ENCODE measurements at places on chromosomes 16 and 17. TPM values are rescaled to one million over a fixed set of nuclear protein-coding genes. Genes with fewer than 3 reads are reported as not detected.

The DYNLRB2 gene
- 3.3 TPM for total RNA-seq

The KRT24 gene
- not detected for total RNA-seq

DNA sequence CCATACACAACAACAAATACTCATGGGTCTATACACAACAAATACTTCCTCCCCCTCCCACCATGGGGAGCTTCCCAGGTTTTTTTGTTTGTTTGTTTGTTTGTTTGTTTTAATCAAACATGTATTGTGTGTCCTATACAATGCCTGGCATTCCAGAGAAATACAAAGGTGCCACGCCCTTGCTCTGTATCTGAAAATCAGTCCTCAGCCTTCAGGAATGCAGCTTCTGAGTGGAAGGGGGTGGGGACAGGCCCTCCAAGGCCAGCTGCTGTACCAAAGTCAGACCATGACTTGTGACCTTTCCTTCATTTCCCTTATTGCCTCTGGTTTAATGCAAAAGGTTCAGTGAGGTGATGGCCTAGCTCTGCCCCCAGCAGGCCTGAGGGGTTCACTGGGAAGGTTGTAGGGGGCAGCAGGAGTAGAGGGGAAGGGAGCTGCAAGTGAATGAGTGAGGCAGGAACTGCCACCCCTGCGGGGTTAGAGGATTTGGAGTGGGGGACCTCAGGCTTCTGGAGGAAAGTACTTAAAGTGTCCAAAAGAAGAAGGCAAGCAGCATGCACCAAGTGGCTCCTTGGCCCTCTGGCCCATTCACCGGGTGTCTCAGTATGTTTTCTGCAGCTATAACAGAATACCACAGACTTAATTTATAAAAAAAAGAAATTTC is 105.2 kb downstream of the CLEC16A start:
- no peak for DNase-seq

The ABCC11 gene
- not detected for total RNA-seq

DNA sequence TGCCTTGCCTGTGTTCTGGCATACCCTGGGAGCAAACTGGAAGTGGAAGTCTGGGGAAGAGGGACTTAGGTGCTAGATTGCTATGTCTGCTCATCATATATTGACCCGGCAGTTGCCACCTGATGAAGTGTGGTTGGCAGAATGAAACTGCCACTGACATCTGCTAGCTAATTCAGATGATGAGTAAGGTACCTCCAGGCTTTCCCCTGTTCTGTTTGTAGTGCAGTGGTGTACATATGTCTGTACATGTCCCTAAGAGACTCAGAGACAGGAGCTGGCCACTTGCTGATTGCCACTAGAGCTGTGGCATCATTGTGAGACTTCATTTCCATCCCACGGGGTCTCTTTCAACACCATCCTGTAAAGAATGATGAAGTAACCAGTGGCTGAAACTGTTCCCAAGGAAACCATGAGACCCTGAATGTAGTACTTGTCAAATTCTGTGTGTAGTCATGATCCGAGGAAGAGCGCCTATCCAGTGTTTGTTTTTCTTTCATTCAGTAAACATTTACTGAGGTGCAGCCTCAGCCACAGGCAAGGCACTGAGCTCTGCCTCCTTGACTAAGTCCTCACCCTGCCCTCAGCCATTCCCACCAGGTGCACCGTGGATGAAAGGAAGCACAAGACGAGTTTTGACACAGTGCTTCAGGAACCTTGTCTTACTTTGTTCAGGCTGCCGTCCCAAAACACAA is 13.2 kb downstream of the CLUAP1 start:
- no peak for DNase-seq

DNA sequence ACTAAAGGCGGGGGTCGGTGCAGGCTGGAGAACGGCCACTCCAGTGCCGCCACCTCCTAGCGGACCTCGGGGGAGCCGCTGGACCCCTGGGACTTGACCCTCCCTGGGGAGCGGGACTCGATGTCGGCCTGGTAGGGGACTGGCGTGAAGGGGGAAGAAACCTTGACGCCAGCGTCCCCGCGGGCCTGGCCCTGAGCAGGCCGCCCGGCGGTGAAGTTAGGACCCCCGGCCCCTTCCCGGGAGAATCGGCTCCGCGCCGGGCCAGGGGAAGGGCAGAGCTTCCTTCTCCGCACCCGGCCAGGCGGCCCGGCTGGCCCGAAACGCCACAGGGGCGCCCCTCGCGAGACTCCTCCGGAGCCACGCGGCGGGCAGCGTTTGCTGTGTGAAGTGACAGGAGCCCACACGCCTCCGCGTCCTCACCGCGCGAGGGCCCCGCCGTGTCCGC is 389 bp downstream of the DUS1L start:
- DNase-seq: no peak

- DNase-seq: peak; percentile 6
Observed at GRCh38 chr16:57303021-57303909, 18.8 kb upstream of the PLLP start.

The SEC14L1 gene
- 42.5 TPM for total RNA-seq

GRCh38 chr16:2148714-2149629 is 547 bp downstream of the RAB26 start:
- no peak for DNase-seq

GRCh38 chr17:35768797-35769196 is 8.1 kb downstream of the C17orf50 start:
- DNase-seq: no peak

The TTYH2 gene
- total RNA-seq: 5.6 TPM

DNA sequence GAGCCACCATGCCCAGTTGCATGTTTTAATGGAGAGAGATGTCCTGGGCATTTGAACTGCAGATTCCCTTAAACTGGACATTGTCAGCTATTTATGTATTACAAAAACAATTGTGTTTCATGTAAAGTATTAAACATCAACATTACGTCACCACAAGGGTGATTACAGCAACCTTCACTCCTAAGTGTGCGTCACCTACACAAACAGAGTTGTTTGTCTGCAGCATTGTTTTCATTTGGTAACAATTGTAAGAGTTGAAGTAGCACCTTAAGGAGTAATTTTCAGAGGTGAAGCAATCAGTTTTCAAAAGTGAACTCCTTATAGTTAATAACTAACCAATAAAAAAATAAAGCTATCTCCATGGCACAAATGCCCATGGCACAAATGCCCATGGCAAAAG is 271.4 kb downstream of the IRX3 start:
- no peak for DNase-seq

DNA sequence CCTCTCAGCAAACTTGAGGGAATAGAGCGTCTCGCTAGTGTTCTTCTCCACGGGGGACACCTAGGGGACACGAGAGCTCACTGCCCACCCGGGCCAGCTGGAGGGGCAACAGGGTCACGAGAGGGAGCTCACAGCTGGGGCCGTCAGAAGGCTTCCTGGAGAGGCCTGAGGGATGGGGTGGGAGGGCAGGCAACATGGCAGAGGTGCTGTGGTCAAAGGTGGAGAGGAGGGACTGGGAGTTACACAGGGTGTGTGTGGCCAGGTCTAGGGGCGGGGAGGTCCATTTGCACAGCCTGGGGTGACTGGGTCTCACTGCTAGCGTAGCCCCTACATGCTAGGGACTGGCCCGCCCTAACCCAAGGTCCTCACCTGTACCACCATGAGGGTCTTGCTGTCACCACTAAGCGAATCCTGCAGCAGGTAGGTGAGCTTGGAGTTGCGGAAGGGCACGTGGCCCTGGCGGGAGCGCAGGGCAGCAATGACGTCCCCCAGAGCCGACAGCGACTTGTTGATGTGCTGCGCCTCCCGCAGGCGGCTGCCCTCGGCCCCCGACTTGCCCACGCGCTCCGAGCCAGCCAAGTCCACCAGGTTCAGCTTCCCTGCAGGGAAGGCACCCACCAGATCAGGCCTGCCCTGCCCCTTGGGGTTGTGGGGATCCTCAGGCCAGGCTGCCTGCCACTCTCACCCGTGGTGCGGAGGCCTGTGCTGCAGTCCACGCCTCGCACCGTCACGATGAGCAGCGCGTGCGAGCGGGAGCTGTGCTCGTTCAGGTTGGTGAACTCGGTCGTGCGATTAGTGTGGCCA is 25.0 kb downstream of the KATNB1 start:
- DNase-seq: no peak

The RNF112 gene
- 14.7 TPM for total RNA-seq

DNA sequence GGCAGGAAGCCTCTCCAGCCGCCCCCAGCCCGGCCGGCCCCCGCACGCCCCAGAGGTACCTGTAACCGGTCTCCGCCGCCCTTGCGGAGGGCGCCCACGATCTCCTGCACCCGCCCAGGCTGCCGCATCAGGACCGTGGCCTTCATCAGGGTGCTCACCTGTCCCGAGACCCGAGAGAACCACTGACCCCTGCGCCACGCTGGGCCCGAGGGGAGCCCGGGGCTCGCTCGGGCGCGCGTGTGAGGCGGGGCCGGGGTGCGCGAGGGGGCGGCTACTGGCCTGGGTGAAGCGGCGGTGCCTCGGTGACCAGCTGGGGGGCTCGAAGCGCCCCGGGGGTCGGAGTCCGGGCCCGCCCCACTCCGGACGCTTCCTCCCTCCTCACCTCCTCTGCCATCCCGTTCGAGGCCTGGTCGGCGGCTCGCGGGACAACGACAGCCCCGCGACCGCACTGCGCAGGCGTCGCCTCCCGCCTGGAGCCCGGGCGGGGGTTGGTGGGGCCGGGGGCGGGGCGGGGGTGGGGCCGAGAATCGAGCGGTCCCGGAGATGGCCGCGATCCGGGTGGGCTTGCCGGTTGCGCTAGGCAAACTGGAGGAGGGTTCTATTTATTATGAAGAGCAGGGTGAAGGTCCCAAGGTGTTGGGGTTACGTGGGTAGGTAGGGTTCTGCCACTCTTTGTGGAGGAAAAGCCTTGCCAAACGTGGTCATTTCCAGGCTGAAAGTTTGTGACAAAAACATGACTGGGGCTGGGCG is at the start of gene NT5C3B:
Gene NT5C3B, minus strand, starts transcription at position 433 of the 750 bp plus-strand sequence. Its CDS starts 39 bp downstream, at position 394.
- peak; percentile 52 for DNase-seq

GRCh38 chr16:11104168-11105037 is 151.6 kb downstream of the SOCS1 start:
- DNase-seq: no peak

- no peak for DNase-seq
Observed at GRCh38 chr17:10574324-10574723, 24.9 kb upstream of the MYH2 start.

The CHD9NB gene
- total RNA-seq: not detected

The TPSG1 gene
- not detected for total RNA-seq

- no peak for DNase-seq
Observed at GRCh38 chr17:79085154-79085920, 10.7 kb downstream of the ENGASE start.

The NUPR1 gene
- total RNA-seq: 7.3 TPM

The TPSD1 gene
- 0.52 TPM for total RNA-seq

- no peak for DNase-seq
Observed at GRCh38 chr17:48460052-48460451, 30.0 kb upstream of the SKAP1 start.

The ZNF594 gene
- 18.4 TPM for total RNA-seq

The NPIPA7 gene
- total RNA-seq: not detected

GRCh38 chr16:51343411-51343810 is 192.3 kb upstream of the SALL1 start:
- no peak for DNase-seq

The ITGB4 gene
- 100 TPM for total RNA-seq

The MT4 gene
- not detected for total RNA-seq

The MPO gene
- 0.79 TPM for total RNA-seq

GRCh38 chr16:53084746-53085334 is 30.0 kb downstream of the CHD9 start:
- no peak for DNase-seq

GRCh38 chr16:25189305-25189704 is 27.4 kb upstream of the AQP8 start:
- no peak for DNase-seq

GRCh38 chr17:327971-328370 is 24.6 kb downstream of the RPH3AL start:
- DNase-seq: no peak

The CTRB2 gene
- not detected for total RNA-seq

DNA sequence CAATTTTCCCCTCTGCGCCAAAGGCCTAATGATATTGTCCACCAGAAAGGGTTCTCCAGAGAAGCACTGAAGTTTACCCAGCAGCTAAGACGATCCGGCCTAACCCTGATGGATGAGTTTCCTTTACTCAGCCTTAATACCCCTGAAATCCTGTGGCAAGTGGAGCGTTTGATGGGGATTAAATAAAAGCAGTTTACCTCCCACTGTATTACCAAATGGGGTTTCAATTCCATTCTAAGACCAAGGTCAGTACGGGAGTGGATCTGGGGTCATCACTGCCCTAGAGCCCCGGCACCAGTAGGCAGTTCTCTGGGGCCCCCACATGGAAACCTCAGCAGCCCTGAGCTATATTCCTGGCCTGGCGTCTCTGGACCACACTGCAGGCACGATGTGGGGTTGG is 97.1 kb upstream of the NOL11 start:
- no peak for DNase-seq

The BIRC5 gene
- 29.7 TPM for total RNA-seq

GRCh38 chr17:11840052-11840451 is 157.2 kb downstream of the ZNF18 start:
- no peak for DNase-seq

- no peak for DNase-seq
Observed at GRCh38 chr17:40471846-40472732, 28.8 kb downstream of the IGFBP4 start.

DNA sequence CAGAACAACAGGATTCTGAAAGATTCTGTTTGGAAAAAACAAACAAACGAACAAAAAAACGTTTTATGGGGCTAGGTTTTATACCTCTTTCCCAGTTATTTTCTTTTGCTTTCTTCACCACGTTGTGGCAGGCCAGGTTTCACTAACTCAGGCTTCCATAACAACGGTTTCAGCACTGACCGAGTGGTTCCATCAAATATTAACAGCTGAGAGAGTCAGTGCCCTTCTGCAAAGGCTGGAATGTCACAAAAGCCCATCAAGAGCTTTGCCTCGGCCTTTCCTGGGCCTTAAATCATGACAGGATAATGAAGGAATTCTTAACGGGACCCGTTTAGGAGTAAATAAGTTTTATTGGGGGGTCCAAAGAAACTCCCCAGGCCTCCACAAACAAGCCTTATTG is 34.2 kb downstream of the MPHOSPH6 start:
- no peak for DNase-seq

- DNase-seq: no peak
Observed at GRCh38 chr16:12060751-12061150, 84.2 kb downstream of the SNX29 start.

GRCh38 chr16:68517606-68518166 is 21.4 kb upstream of the ZFP90 start:
- DNase-seq: no peak
